GM23248 (cell line): ENCODE measurements at places on chromosomes 11 and 22. TPM values are rescaled to one million over a fixed set of nuclear protein-coding genes. Genes with fewer than 3 reads are reported as not detected.

DNA sequence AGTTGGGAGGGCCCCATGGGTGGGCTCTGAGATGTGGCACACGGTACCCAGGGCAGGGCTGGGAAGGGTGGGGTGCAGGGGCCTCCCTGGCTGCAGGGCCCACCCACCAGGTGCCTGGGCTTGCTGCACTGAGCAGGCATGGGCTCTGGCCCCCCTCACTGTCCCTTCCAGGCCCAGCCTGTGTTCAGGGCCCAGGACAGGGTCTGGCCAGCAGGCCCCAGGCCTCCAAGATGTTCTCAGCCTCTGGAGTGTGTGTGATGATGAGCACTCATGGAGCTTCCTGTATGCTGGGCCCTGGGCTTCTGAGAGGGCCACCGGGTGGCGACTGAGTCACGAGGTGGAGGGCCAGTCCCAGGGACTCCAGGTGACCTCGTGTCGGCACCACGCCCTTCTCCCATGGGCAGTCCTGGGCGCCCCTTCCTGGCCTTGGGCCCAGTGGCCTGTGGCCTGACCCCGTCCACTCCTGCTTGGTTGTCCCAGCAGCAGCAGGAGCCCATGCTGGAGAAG, 55.9 kb upstream of the CCDC188 start:
- no peaks in the 10 kb centered on the region for H3K27me3 ChIP-seq
- DNase-seq, result peak; percentile 60
- peaks cover 32% of the 10 kb centered on the region for H3K4me1 ChIP-seq
- peak overlapping the region; percentile 47 for H3K27ac ChIP-seq
- no peaks in the 10 kb centered on the region for H3K36me3 ChIP-seq

- peaks cover 12% of the 10 kb centered on the region for H3K4me1 ChIP-seq
- H3K27ac ChIP-seq, result no peak overlapping the region
- no peak overlapping the region for H3K4me3 ChIP-seq
- no peaks in the 10 kb centered on the region for H3K36me3 ChIP-seq
- peaks cover 69% of the 10 kb centered on the region for H3K27me3 ChIP-seq
- DNase-seq, result no peak
These were observed 85.0 kb upstream of the EIF3D start for GRCh38 chr22:36613958-36614357.

GRCh38 chr11:94806419-94806818, 38.3 kb downstream of the AMOTL1 start:
- H3K36me3 ChIP-seq, result peaks cover 16% of the 10 kb centered on the region
- peaks cover 81% of the 10 kb centered on the region for H3K4me1 ChIP-seq
- DNase-seq, result no peak
- H3K27ac ChIP-seq, result peak overlapping the region; percentile 62

DNA sequence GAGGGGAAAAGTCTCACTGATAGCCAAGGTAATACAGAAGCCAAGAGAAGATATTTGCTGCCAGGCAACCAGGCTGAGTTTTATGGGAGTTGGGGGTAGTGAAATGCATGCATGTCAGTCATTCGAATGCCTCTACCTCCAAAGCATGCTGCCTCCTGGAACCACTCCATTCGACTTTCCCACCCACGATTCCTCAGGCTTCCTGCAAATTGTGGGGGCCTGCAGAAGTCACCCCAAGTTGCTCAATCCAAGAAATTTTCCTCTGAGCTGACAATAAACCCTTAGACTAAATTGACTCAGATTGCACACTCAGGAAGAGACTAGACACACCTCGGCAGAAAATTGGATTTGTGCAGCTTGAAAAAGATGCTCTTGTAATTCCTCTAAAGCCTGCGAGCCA, 73.6 kb upstream of the GRK3 start:
- no peaks in the 10 kb centered on the region for H3K36me3 ChIP-seq
- H3K27me3 ChIP-seq, result no peaks in the 10 kb centered on the region
- H3K4me1 ChIP-seq, result peaks cover 12% of the 10 kb centered on the region

- H3K27ac ChIP-seq, result no peak overlapping the region
- H3K4me3 ChIP-seq, result no peak overlapping the region
- H3K36me3 ChIP-seq, result no peaks in the 10 kb centered on the region
- H3K4me1 ChIP-seq, result no peaks in the 10 kb centered on the region
- no peak for DNase-seq
These were observed 18.1 kb downstream of the CRYBB2 start for GRCh38 chr22:25237503-25237902.

DNA sequence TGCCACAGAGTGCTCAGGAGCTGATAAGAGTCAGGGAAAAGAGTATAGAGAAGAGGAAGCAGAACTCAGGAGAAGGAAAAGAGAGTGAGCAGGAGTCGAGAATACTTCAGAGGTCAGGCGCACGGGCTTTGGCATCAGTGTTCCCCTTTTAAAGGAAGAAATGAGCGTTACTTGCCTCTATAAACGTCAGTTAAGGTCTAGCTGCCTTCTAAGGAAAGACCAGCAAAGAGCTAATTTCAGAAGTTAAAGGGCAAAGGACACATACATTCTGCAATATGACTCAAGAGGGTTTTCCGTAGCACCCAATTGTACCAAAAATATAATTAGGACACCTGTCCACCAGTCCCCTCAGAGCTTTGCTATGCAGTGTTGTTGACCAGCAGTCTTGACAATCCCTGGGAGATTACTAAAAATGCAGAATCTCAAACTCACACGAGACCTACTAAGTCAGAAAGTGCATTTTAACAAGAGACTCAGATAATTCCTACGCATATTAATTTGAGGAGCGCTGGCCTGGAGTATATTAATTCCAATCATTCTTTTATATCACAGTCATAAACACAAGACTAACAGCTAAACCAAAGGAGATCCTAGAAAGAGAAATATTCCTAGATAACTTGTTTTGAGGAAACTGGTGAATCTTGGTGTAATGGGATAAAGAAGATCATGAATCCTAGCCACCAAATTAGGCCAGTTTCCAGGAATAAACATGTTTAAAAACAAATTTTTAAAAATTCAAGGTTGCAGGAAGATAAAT, 249.0 kb downstream of the CADM1 start:
- no peaks in the 10 kb centered on the region for H3K36me3 ChIP-seq
- no peak overlapping the region for H3K27ac ChIP-seq
- DNase-seq, result no peak
- H3K4me1 ChIP-seq, result no peaks in the 10 kb centered on the region
- peaks cover 10% of the 10 kb centered on the region for H3K27me3 ChIP-seq

- H3K27ac ChIP-seq, result peak within 1 kb of the TSS; percentile 57
- H3K36me3 ChIP-seq, result no peaks in the 10 kb centered on the region
- H3K27me3 ChIP-seq, result no peaks in the 10 kb centered on the region
These were observed at the start of gene ZC3H7B for GRCh38 chr22:41301085-41302020. TSS of gene ZC3H7B (plus strand) at chr22:41301525. CDS start at chr22:41320661, 19,136 bp downstream.

DNA sequence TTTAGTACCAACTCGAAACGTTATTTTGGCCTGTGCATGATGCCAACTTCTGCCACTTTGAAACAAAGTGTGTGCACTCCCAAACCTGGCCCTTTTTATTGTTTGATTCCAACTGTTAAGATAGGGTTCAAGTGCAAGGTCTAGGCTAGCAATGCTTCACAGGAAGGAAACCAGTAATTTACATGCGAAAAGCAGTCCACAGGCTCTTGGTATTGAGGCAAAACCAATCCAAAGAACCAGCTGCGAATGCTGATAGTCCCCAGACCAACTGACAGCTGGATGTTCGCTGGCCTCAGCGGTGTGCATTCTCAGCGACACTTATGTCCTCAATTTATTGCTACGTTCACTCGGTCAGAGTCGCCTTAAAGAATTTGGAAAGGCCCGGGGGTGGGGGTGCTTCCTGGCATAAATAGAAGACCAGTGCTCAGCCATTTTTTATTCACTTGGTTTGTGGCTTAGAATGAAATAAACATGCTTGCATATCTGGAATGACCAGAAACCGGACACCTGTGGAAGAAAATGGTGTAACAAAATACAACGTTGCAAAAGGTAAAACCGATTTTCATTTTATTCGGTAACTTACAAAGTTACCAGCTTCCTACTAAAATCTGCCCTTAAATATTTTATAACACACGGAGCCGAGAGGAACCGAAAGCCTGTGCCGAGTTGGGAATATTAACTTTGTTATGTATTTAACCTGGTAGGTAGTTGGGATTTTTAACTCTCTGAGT, 1.6 kb downstream of the CPT1A start:
- H3K4me3 ChIP-seq, result peak overlapping the region; percentile 76
- H3K36me3 ChIP-seq, result no peaks in the 10 kb centered on the region
- peaks cover 24% of the 10 kb centered on the region for H3K4me1 ChIP-seq
- peak overlapping the region; percentile 91 for H3K27ac ChIP-seq

GRCh38 chr11:117838901-117839300, 14.4 kb upstream of the FXYD2 start:
- peaks cover 41% of the 10 kb centered on the region for H3K27me3 ChIP-seq
- H3K4me3 ChIP-seq, result no peak overlapping the region

- no peaks in the 10 kb centered on the region for H3K4me1 ChIP-seq
- no peaks in the 10 kb centered on the region for H3K36me3 ChIP-seq
- no peak overlapping the region for H3K27ac ChIP-seq
- H3K4me3 ChIP-seq, result no peak overlapping the region
These were observed 31.8 kb downstream of the SCN4B start for GRCh38 chr11:118120793-118121192.

- H3K4me3 ChIP-seq, result peak overlapping the region; percentile 83
- peaks cover 6% of the 10 kb centered on the region for H3K4me1 ChIP-seq
- H3K27me3 ChIP-seq, result no peaks in the 10 kb centered on the region
- no peak overlapping the region for H3K27ac ChIP-seq
These were observed 682 bp downstream of the PGAP2 start for GRCh38 chr11:3808861-3809623.

DNA sequence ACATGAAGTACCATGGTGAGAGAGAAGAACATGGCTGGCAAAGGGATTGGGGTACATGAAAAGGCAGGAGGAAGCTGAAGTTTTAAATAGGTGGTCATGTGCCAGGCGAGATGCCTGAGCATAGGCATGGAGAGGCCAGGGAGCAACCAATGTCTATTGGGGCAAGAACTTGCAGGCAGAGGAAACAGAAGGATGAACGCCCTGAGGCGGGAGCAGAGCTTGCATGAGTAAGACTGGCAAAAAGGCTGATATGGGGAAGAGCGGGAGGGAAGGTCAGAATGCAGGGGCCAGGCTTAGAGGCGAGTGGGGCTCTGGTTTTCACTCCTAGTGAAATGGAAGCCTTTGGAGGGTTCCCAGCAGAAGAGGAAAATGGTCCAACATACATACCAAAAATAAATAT, 52.5 kb upstream of the VSTM5 start:
- H3K27ac ChIP-seq, result no peak overlapping the region
- H3K36me3 ChIP-seq, result no peaks in the 10 kb centered on the region
- H3K4me3 ChIP-seq, result no peak overlapping the region

DNA sequence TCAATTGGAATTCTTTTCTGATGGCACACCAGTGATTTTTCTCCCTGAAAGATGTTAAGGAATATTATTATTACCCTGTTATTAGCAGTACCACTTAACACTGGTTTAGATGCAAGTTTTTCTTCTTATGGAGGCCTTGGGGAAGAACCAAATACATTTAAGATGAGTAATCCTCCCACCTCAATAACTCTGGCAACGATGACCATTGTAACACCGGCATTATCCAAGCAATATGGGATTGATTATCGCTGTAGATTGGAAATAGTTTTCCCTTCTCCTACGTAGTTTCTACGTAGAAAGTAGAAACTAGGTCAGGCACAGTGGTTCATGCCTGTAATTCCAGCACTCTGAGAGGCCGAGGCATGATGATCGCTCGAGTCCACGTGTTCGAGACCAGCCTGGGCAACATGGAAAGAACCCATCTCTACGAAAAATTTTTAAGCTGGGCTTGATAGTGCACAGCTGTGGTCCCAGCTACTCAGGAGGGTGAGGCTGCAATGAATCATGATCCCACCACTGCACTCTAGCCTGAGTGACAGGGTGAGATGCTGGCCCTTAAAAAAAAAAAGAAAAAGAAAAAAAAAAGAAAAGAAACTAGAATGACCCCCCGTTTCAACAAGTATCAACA, 45.5 kb downstream of the PACSIN2 start:
- peak overlapping the region; percentile 95 for H3K27ac ChIP-seq
- no peaks in the 10 kb centered on the region for H3K36me3 ChIP-seq
- H3K4me1 ChIP-seq, result peaks cover 40% of the 10 kb centered on the region
- 0 out of 2 replicates have a peak overlapping the region, but pooled peaks have one; percentile 7 for H3K4me3 ChIP-seq
- no peaks in the 10 kb centered on the region for H3K27me3 ChIP-seq
- peak; percentile 96 for DNase-seq

- H3K36me3 ChIP-seq, result no peaks in the 10 kb centered on the region
- H3K27ac ChIP-seq, result no peak overlapping the region
- H3K4me1 ChIP-seq, result peaks cover 21% of the 10 kb centered on the region
These were observed 3.8 kb upstream of the CCDC86 start for GRCh38 chr11:60838132-60838531.

- no peaks in the 10 kb centered on the region for H3K27me3 ChIP-seq
- peaks cover 30% of the 10 kb centered on the region for H3K4me1 ChIP-seq
- no peak overlapping the region for H3K27ac ChIP-seq
- no peaks in the 10 kb centered on the region for H3K36me3 ChIP-seq
- no peak overlapping the region for H3K4me3 ChIP-seq
These were observed 38.5 kb downstream of the SIK3 start for GRCh38 chr11:117059611-117060148.

DNA sequence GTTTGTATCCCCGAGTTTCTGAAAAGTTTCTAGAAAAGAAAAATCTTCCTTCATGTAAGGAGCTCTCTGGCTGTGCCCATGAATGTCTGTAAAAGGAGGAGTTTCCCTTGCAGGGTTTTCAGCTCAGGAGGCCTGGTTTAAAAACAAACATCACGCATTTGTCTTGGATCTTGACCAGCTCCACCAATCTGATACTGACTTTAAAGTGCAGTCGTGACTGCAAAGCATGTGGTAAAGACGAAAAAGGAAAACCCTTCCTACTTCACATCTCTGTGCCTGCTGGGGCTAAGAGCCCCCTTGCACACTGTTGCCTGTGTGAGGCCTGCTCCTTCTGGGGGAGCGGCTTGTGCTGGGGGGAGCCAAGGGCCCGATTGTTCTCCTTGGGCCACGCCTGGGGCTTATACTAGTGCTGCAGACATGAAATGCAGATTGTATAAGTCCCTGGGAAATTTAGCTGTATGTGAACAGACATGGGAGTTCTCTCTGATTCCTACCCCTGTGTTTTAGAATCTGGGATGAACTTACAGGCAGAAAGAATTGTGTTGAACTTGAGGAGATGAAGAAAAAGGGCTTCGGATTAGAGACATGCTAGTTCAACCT, 62.1 kb downstream of the ADAMTS15 start:
- DNase-seq, result no peak
- peaks cover 28% of the 10 kb centered on the region for H3K4me1 ChIP-seq
- H3K4me3 ChIP-seq, result no peak overlapping the region
- H3K27me3 ChIP-seq, result no peaks in the 10 kb centered on the region

DNA sequence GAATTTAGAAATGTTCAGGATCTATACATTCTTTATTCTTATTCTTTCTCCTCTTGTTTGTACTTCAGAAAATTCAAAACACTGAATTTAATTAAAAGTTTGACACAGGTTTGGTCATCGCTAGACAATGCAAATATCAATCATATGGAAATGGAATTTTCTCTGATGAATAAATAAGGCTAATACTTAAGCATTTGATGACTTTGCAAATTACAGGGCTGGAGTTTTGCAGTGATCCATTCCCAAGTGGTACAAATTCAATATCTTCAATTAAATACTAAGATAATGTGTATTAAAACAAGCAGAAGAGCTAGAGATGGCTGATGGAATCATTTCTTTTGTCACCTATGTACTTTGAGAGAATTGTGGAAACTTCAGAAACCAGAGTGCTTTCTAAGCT, 439.6 kb downstream of the DYNC2H1 start:
- H3K27me3 ChIP-seq, result no peaks in the 10 kb centered on the region
- H3K36me3 ChIP-seq, result no peaks in the 10 kb centered on the region
- no peak overlapping the region for H3K27ac ChIP-seq
- no peaks in the 10 kb centered on the region for H3K4me1 ChIP-seq
- no peak overlapping the region for H3K4me3 ChIP-seq

Gene TRPC6
- polyA plus RNA-seq, result 0.16 TPM in 1 of 2 replicates, not detected in the other

Gene KRTAP5-8
- not detected in 2 replicates for polyA plus RNA-seq

Gene RPS6KA4
- polyA plus RNA-seq, result 12.2 and 13.6 TPM in 2 replicates

Gene ZNF280B
- polyA plus RNA-seq, result 0.45 and 0.57 TPM in 2 replicates

Gene ELMOD1
- polyA plus RNA-seq, result 0.32 and 0.51 TPM in 2 replicates

Gene GALNT18
- polyA plus RNA-seq, result 3.9 and 4.1 TPM in 2 replicates

Gene NPAS4
- polyA plus RNA-seq, result not detected in 2 replicates

Gene OR8D1
- polyA plus RNA-seq, result not detected in 2 replicates

Gene TMEM9B
- polyA plus RNA-seq, result 98.9 and 99.6 TPM in 2 replicates
